ENCODE measurements at places on chromosomes 13 and 19.

DNA sequence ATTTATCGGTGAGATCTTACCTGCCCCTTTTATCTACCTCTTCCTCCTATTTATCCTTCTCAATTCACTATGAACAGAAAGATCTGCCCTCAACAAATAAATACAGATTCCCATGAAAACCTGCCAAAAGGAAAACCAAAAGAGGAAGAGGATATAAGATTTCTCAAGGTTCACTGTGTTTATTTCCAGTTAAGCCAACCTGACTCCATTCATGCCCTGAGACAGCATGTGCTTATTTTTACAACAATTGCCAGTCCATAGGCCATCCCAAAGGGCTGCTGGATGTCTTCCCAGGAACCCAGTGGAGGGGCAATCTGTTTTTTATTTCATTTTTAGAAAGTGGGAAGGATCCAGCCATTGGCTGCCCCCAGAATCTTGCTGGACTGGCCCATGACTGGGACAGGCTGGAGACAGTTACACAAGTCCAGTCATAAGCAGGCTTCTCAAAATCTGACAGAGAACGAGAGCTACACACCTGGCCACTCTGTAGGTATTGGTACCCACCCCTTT lies 209.1 kb downstream of the IRS2 start:
- no peak for DNase-seq

GRCh38 chr13:33340631-33341030 lies 55.1 kb upstream of the STARD13 start:
- no peak for DNase-seq

DNA sequence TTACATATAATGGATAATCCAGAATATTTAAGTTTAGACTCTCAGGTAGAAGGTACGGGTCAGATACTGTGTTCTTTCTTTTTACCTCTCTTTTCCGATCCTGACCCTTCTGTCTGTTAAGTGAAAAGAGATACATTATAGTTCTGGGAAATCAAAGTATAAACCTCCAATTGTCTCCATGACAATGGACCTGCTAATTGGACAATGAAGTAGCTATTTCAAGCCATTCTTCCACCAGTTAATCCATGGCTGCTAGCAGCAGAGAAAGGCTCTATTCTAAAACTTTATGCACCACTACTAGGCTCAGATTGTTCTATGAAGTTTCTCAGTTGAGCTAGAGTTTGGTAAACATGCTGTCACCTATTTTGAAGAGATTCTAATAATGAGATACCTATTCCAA lies 8.3 kb upstream of the NBEA start:
- DNase-seq: no peak

DNA sequence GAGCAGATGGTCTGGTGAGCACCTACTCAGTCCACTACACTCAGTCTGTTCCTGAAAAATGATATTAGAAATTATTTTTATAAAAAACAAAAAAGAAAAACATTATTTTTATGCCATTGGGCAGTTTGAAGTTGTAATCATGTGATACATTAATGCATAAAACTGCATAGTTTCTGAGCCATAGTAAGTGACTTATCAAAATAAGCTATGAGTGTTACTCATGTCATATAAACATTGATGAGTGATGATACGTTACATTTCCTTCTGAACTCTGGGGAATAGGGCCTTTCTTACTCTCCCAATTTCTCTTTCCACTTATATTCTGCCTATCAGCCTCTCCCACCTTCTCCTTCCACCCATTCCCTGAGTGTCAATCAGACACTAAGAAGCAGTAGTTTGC lies 8.9 kb downstream of the ZNF805 start:
- DNase-seq: no peak
